ENCODE measurements at places on chromosomes 5 and 9.

- no peak for DNase-seq
Measured at GRCh38 chr5:133229931-133230664, 178.3 kb downstream of the HSPA4 start.

DNA sequence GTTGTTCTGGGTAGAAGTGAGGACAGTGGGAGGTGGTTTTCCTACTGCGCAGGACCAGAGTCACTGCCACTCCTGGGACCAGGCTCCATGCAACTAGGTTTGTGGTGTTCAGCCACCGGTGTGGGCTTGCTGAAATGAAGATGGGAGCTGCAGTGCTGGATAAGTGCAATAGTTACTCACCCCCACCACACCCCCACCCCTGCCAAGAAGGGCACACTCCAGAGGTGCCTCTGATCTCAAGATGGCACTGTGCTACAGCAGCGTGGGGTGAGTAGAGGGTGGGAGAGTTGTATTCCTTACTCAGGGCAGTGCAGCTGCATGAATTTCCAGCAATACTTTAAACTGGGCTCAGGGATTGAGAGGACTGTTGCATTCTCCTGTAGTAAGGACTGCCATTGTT lies 187.4 kb upstream of the TLX3 start:
- DNase-seq: no peak

DNA sequence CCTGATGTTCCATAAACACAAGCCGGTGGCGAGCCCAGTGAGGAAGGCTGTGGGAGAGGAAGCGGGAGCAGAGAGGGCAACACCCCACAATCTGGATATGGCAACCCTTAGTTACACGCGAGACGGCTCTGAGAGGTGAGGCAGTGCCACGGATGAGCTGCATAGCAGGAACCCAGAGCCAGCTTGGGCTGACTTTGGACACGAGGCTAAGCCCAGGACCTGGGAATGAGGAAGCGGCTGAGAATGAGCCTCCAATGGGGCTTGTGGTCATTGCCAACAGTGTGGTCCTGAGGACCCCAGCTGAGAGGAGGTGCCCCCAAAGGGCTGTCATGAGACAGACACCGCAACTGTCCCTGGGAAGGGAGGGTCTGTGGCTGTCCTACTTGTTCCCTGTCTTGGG lies 160.0 kb upstream of the SMIM23 start:
- DNase-seq: no peak

DNA sequence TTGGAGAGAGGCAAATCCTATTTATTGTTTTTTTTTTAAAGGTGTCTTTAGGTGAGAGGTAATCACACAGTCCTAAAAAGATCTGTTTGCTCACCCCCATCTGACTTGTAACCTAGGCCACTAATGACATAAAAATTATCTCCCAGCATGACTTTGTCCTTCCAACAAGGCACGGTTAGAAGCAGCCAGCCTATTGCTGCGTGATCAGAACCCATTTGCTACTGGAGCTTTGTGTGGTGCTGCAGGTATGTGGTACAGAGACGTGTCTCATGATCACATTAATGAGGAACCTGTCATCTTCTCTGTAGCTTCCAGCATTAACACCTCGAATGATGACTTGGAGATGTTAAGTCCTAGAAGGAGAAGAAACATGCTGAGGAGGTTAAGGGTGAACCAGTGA lies 555.8 kb upstream of the TLE4 start:
- no peak for DNase-seq

DNA sequence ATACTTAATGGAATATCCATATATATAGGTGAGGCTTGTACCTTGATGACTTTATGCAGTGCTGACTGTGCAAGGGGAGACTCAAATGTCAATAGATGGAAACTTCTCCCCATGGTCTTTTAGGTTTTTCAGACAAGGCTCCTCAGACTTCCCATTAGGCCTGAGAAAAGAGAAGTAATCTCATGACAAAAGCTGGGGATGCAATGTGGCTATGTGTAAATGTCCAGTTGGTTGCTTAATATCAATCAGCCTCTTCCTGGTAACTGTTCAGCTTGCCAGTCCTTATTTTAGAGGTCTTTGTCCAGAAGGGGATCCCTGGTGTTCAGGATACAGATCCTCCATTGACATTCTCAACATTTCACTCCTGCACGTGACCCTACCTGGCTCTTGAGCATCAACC lies 621.1 kb upstream of the CDH18 start:
- DNase-seq: no peak

GRCh38 chr9:87445646-87446045 lies 52.0 kb upstream of the DAPK1 start:
- DNase-seq: no peak

DNA sequence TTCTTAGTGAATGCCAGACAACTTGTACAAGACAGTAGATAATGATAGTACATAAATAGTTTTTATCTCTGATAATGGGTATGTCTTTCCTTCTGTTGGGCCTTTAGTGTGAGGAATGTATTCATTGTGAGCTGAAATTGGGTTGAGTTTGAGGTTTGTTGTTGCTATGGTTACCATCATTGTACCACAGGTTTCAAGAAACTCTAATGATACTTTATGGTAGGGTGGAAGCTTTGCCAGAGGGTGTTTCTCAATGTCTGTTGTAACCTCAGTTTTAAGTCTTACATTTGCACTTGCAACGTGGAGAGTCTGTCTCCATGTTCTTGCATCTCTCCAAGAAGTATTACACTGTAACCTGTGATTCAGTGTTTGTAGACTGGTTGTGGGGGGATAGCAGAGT lies 1550.1 kb downstream of the MAT2B start:
- no peak for DNase-seq

GRCh38 chr5:140833993-140834392 lies at the start of gene PCDHA7:
PCDHA7 (plus strand) TSS chr5:140834269; CDS start chr5:140834384, 115 bp downstream.
- DNase-seq: no peak

DNA sequence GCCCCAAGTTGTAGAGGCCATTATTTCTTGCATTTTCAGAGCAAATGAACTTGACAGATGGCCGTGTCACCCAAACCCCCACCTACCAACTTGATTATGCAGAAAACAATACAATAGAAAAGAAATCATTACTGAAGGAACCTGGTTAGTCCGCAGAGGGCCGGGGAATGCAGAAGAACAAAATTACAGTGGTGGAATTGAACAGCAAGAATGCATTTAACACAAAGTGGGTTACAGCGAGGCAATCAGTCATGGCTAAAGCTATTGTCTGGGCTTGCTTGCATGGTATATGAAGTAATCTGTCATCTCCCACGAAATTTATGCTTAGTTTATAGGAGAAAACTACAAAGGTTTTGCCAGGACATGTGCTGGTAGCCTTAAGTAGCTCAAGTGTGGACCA lies 238.3 kb upstream of the IRX1 start:
- DNase-seq: no peak

DNA sequence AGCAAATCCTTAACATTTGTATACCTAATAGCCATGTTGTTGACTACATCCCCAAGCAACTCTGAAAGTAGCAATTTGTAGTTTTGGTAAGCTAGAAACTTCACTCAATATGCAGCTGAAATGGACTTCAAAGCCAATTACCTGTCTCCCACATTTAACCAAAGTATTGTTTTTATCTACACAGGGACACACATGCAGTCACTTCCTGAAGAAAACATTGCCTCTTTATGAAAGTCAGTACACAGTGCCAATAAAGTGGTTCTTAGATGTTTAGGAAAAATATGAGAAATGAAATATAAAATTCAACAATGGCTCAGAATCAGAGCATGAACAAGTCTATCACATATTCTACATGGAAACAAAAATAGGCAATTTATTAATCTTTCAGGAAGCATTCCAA lies 49.2 kb downstream of the OXCT1 start:
- DNase-seq: no peak

DNA sequence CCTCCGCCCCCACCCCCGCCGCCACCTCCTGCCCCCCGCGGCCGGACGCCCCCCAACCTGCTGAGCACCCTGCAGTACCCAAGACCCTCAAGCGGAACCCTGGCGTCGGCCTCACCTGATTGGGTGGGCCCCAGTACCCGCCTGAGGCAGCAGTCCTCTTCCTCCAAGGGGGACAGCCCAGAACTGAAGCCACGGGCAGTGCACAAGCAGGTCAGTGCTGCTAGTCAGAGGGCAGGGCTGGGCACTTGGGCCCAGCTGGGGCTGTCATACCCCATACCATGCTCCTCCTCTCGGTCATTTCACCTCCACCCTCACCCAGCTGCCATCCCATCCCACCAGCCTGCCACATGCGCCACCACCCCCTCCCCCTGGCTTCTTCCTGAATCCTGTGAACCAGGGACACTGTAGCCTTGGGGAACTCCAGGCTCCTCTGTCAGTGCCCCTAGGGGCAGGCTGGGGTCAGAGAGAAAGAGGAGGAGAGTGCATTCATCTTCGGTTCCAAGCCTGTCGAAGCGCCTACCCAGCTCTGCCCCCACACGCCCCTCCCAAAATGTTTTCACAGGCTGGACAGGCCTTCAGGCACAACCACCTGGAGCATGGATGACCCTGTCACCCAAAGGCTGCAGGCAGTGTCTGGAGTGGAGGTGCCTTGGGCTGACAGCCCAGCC lies 122.0 kb downstream of the DAB2IP start:
- DNase-seq: no peak

DNA sequence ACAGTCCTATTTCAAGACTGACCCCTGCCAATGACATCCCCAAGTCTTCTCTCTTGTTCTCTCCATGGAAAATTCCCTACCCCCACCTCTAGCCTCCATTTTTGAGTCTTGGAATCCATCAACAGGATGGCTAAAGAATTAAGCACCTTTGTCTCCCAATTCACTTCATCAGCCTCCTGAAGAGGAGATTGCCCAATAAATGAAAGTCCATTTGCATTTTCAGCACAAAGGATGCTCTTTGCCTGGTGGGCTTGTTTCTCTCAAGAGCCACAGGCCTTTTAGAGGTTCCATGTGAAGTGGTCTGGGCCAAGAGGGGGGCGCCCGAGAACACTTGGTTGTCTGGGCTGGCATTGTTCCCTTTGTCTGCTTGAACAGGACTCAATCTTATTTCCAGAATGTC lies 12.6 kb downstream of the HSD17B3 start:
- no peak for DNase-seq

Data from HFF-Myc (cell line).